ENCODE measurements at places on chromosomes 6 and 20.
A peak's percentile ranks its signal among the peaks of the same experiment; 100 is the strongest.

- DNase-seq: no peak
Observed at GRCh38 chr6:169555971-169556617, 145.7 kb downstream of the WDR27 start.

- DNase-seq: no peak
Observed at GRCh38 chr6:34037151-34037550, 108.7 kb downstream of the GRM4 start.

DNA sequence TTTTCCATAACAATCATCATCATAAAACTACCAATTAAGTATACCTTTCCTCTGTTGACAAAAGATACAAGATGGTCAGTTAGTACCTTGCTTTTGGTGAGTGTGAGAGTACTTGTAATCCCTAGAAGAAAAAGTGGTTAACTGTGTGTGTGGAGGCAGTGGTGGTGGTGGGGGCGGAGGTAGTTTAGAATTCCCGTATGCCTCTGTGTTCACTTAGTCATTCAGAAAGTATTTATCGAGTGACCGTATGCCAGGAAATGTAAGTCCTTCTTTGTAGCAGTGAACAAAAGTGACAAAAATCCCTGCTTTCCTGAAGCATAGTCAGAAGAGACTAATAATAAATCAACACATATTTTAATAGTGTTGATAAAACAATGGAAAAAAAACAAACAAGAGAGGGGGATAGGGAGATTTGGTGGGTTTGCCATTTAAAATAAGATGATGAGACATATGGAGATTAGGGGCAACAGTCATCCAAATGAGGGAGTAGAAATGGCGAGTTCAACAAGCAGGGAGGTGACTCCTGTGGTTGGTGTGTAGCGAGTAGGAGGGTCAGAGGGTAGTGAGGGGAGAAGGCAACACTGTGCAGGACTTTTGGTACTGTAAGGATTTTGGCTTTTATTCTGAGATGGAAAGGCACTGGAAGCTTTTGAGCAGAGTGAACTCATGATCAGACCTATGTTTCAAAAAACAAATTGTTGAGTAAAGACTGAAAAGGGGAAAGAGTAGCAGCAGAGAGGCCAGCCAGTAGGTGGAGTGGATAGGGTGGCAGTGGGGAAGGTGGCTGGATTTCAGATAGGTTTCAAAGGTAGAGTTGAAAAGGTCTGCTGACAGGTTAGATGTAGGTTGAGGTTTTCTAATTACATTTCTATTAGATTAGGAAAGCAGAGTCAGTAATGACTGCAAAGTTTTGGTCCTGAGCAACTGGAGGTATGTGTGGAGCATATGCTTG, 40.3 kb upstream of the SIM1 start:
- no peak for DNase-seq

- DNase-seq: no peak
Observed at GRCh38 chr6:127249621-127250020, 17.0 kb upstream of the RNF146 start.

DNA sequence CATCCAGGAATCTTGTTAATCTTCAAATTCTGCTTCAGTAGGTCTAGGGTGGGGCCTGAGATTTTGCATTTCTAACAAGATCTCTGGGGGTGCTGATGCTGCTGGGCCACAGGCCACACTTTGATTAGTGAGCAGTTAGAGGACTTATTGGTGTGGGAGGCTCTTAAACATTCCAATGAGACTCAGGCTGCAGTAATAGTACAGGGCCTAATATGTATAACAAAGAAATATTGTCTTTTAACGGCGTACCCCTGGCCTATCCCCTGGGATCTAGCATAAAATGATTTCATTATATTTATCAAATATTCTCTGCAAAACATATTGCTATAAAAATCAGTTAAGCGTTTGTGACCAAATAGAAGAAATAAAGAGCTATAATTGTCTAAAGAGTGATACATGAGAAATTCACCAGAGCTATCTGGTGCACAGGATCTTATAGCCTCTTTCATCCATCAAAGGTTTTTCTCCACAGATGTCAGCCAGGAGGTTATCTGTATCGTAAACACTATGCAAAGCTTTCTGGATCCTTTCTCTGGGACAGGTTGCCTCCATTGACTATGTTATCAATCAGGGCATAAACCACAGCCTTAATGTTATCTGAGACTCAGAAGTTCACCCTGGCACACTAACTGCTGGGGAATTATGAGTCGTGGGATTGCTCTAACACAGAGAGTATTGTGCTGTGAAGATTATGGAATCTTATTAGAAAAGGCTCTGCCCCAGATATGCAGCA, 488.5 kb upstream of the MAP3K7 start:
- DNase-seq: no peak

DNA sequence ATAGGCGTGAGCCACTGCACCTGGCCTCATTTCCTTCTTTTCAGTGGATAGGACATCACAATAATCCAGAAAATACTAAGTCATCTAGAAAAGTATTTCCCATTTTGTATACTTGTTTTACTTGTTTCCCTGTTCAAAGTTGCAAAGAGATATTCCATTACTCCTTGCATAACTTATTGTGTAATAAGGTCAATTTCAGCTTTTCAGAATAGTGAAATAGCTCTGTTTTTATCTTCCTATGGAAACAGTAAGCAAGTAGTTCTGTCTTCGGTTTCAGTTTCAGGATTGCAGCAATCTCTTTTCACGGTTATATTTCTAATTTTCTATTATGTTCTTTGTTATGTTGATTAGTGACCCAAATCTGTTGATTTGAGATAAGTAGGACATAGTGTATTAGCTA, 6.0 kb downstream of the STX11 start:
- DNase-seq: no peak

DNA sequence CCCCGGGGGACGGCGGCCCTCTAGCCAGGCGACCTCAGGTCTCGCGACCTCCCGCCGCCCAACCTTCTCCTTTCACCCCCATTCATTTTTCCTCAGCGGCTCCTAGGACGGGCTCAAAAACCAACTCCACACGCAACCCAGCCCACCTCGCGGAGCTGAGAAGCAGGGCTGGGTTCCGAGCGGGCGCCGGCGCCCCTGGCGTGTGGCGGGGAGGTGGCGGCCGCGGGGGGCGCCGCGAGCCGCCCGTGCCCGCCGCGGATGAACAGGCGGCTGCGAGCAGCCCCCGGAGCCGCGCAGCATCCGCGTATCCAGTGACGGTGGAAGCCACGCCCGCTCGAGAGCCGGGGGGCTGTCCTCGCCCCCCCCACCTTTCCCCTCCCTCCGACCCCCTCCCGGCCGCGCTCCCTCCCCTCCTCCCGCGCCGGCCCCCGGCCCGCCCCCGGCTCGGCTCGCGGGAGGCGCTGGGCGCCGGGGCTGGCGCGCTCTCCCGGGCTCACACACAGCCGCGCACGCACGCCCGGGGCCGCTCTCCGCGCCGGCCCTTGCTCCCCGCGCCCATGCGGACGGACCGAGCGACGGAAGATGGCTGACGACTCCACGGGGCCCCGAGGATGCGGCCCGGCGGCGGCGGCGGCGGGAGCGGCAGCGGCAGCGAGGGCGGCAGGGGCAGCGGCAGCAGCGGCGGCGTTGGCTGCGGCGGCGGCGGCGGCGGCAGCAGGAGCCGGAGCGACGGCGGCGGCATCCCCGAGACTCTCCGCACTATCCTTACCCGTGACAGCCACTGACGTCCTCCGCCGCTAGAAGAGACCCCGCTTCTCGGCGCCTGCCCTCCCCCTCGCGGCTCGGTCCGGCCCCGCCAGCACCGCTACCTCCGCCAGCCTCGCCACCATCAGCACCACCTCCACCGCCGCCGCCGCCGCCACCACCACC, at the start of gene SOBP:
Gene SOBP (plus strand): TSS at position 482 of the 930 bp plus-strand sequence. CDS start 500 bp downstream, outside the sequence.
- DNase-seq: peak; percentile 75

DNA sequence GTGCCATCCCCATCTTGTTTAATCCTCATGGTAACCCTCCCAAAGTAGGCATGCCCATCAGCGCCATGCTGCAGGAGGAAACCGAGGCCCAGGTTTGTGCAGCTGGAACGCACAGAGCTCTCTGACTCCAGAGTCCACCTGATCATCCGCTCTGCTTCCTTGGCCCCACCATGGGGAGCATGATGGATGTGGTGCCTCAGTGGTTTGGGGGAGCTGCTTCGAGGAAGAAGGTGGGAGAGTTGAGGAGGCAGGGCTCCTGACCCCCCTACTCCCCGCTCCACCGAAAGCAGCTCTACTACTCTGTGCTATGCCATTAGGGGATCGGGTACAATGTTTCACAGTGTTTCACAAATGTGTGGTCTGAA, 52.2 kb downstream of the TGM2 start:
- DNase-seq: no peak

DNA sequence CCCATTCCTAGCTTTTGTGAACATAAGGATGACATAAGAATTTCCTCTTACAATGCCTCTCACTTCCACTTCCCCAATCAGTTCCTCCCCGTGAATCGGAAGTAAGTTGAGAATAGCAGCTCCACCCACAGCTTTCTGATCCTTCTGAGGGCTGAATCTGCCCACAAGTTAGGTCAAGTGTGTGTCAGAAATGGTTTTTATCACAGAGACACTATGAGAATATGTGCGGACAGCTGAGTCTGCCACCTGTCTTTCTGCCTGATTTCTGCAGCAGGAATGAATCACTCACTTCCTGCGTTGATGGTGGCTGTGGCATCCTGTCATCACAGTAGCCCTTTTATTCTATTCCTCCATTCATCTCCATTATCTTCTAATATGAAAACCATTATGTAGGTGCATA, 70.2 kb downstream of the RIN2 start:
- DNase-seq: peak; percentile 50

DNA sequence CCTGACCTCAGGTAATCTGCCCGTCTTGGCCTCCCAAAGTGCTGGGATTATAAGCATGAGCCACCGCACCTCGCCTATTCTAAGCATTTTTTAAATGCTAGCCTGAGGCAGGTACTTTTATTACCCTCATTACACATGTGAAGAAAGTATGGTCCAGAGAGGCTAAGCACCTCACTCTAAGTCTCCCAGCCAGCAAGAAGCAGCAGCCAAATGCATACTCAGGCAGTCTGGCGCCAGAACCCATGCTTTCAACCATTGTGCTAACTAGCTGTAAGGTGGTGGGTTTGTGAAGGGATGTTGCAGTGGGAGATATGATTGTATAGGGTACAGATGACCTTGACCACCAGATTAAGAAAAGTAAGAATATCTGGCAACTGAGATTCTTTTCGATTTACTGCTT, 26.1 kb upstream of the RIPOR2 start:
- no peak for DNase-seq

DNA sequence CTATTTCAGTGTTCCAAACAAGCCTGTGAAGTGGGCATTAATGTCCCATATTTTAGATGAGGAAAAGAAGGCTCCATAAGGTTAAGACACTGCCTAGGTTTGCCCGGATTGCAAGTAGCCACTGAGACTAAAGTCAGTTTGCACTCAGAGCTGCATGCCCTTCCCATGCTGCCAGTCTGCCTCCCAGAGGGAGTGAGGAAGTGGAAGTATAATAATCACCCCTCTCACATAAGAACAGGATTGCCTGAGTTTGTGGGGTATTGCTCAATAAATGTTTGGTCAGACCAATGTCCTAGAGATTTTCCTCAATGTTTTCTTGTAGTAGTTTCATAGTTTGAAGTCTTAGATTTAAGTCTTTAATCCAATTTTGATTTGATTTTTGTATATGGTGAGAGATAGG, 43.9 kb upstream of the CLIC5 start:
- DNase-seq: no peak

DNA sequence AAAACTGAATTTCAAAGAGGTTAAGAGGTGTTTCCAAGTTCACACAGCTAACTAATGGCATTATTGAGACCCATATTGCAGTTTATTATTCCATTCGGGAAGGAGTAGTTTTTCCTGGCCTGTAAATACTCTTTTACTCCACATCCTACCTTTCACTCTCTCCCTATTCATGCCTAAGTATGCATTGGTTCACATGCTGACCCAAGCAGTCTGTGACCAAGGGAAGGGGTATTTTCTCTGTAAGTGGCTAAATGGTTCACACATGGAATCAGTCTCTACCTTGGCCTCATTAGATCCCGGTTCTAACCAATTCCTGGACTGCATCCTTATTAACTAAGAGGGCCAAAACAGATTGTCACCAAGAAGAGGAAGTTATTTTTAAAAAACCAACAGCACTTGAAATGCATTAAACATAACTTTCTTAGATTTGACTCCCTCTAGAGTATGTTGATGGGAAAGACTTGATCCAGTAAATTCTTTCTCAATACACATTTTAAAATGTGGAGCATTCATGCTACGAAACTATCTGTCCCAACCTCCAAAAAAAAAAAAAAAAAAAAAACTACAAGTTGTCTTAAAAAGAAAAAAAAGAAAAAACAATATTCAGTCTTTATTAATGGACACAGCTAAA, 17.8 kb upstream of the RSPO3 start:
- DNase-seq: no peak

DNA sequence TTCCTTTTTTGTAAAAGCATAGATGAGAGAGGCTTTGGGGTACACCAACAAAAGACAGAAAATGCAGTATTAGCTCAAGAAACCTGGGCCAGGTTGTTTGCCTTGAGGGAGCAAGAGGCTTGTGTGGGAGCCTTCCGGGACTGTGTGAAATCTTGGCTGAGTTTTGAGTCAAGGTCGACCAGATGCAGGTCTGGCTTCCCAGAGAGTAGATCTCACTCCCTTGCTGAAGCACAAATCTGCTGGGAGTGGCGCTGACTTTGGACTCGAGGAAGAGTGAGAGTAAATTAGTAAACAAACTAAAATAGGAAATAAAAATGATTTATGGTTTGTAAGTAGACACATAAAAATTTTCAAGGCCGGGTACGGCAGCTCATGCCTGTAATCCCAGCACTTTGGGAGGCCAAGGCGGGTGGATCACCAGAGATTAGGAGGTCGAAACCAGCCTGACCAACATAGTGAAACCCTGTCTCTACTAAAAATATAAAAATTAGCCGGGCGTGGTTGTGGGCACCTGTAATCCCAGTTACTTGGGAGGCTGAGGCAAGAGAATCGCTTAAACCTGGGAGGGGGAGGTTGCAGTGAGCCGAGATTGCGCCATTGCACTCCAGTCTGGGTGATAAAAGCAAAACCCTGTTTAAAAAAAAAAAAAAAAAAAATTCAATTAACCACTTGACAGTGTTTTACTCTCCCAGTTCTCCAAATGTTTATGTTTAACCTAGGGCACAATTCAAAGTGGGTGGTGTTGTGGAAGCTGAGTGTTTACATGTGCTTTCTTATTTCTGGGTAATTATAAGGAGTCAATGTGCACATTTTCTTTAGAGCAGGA, 27.7 kb upstream of the EDN1 start:
- no peak for DNase-seq

GRCh38 chr6:15462717-15463525, 199.9 kb downstream of the DTNBP1 start:
- no peak for DNase-seq

- DNase-seq: no peak
Observed at GRCh38 chr6:49321561-49322072, 141.4 kb downstream of the MMUT start.

GRCh38 chr6:158514176-158514575, 45.7 kb upstream of the TMEM181 start:
- DNase-seq: no peak

GRCh38 chr20:32707691-32708581, 34.2 kb upstream of the C20orf203 start:
- no peak for DNase-seq

DNA sequence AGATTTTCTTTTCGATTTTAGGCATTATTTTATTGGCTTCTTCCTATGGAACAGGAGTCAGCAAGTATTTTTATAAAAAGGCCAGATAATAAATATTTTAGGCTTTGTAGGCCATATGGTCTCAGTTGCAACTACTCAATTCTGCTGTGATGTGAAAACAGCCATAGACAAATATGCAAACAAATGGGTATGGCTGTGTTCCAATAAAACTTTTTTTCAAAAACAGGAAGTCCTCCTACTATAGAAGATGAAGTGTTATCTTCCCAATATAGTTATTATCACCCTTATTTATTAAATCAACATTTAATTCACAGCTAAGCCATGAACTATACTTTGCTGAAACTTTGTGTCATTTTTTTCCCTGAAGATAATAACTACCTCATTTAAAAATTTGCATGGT, 57.2 kb downstream of the CHD6 start:
- DNase-seq: no peak
